Esophagus squamous epithelium (tissue), 5 donors: ENCODE measurements at places on chromosomes 1 and 21.

GRCh38 chr1:170967042-170967910 is 31.9 kb downstream of the MROH9 start:
- DNase-seq: no peak

- DNase-seq: no peak
Measured at GRCh38 chr1:183506561-183506960, 34.3 kb downstream of the SMG7 start.

DNA sequence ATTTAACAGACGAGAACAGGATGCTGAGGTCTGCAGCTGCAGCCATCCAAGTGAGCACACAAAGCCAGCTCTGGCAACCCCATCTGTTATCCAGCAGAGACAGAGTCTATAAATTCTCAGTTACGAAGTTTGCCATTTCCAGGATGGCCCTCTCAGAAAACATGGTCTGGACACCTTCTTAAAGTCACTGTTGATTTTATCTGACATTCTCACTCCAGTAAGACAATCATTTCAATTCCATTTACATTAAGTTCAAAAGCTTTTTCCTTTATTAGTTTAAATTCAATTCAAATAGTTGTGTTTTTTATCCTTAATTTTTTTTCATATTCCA is 125.5 kb downstream of the DMRTB1 start:
- DNase-seq: no peak

DNA sequence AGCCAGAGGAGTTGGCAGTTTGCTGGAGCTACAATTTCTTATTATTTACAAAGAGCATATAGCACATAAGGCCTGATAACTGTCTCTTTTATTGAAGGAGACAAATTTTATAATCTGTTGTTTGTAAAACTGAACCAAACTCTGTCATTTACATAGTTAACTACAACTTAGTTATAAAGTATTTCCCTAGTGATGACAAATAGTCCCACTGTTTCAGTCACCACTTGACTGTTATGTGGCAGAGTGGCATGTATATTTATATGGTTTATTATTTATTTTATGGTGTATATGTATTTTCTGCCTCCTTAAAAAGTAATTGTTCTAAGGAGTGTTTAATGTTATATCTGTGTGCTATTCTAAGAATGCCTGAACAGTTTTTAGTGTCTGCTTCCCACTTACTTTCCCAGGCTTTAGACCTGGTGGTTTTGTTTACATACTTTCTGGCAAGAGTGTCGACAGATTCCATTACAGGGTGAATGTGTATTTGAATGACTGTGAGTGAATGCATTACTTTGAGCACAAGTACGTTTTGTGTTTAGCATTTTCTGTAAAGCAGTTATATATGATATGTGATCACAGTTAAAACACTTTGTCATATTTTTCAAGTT is 10.0 kb downstream of the TSEN15 start:
- DNase-seq: no peak

- no peak for DNase-seq
Measured at GRCh38 chr1:161258439-161259344, at the start of gene PCP4L1. TSS of gene PCP4L1 (plus strand) at chr1:161258745. CDS start at chr1:161258975, 230 bp downstream.
